ENCODE measurements at places on chromosomes 13 and 19.

GRCh38 chr19:5951338-5951861, 26.5 kb downstream of the RANBP3 start:
- DNase-seq, result no peak

DNA sequence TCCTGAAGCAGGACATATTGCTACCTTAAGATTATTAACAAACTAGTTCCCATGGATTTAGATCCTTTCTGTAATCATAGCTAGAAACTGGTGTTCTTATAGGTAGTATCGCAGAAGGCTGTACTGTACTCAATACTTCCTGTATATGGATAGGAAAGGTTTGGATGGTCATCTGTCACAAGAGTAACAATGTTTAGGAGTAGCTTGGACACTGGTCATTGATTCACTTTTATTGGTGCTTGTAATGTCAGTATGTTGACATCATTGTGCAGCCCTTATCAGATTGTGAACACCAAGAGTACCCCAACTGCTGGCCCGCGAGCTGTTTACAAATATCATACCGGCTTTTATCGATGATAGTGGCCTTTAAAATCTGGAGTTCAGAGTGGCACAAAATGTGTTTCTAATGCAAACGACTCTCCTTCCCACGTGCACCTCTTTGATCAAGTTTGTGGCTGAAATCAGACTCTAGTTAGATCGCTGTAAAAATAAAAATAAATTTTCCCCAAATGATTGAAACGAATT, 605 bp upstream of the CDK8 start:
- DNase-seq, result no peak

DNA sequence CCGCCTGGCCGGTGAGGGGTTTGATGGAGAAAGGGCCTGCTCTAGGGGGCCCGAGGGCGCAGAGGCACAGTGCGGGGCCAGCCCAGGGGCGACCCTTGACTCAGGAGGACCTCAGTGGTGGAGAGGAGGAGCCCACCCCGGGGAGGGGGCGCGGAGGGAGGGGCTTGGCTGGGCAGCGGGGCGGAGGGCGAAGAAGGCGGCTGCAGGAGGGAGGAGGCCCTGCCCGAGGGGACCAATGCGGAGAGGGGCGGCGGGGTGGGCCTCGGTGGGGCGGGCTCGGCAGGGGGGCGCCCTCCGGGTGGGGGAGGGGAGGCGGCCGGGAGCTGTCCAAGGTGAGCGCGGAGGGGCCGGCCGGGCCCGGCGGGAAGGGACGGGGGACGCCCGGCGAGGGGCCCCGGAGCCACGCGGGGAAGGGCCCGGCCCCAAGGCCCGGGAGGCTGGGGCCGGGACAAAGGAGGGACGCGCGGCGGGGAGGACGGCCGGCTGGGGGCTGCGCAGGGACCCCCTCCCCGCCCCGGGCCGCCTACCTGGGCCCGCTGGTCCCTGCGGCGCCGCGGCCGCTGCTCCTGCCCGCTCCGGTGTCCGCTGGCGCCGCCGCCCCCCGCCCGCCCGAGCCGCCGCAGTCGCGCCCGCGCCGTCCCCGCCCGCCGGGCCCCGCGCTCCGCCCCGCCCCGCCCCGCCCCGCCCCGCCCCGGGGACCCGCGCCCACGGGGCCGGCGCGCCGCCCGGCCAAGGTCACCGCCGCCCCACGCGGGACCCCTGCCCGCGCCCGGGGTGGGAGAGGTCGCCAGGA, at the start of gene DIRAS1:
DIRAS1 (minus strand) TSS at position 596 of the 793 bp plus-strand sequence. CDS start 3,566 bp downstream, outside the sequence.
- no peak for DNase-seq

- no peak for DNase-seq
These were observed 30.5 kb downstream of the NKPD1 start for GRCh38 chr19:45130236-45130635.

DNA sequence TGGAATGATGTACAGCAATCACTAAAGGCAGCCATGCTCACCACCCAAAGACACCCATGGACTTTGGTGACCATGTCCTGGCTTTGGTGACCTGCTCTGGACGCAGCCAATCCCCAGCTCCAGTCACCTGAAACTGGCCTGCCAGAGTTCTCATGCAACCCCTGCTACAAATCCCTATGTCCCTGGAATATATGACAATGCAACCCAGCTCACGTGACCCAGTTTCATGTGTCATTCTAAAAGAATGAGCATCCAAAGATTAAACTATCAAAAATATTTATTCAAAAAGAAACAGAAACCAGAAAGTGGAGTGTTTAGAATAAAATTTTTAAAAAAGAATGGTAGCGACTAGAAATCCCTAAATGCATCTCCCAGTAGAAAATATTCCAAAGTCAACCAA, 203.3 kb upstream of the IRS2 start:
- no peak for DNase-seq

- DNase-seq, result no peak
These were observed 145.1 kb upstream of the ZNF536 start for GRCh38 chr19:30227012-30227621.

GRCh38 chr13:29474991-29475390, 120.5 kb downstream of the SLC7A1 start:
- DNase-seq, result no peak

DNA sequence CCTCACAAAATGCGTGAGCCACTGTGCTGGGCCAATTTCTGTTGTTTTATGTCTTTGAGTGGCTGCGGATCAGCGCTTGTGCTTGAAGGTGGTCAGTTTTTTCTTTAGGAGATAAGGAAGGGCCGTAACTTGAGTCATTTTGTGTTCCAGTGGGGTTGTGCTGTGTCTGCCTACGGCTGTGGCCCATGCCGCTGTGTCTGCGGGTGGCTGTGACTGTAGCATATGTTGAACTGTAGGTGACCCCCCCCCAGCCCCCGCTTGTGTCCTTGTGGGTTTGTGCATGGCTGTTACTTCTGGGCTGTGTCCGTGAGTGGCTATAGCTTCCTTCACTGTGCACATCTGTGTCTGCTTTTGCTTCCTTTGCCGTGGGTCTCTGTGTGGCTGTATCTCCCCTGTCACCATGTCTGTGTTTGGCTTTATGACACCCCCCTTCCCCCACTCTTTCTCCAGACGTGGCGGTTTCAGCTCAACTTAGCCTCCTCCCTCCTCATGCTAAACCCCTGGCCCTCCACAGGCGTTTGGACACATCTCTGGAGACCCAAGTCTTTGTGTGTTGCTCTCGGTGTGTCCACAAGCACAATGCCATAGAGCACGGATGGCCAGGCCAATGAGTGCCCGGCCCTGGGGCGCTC, 675 bp downstream of the PPP1R14A start:
- no peak for DNase-seq

- DNase-seq, result no peak
These were observed 42.9 kb downstream of the CAB39L start for GRCh38 chr13:49400755-49401659.

GRCh38 chr13:23352161-23352560, 81.3 kb downstream of the SACS start:
- no peak for DNase-seq

GRCh38 chr19:10419646-10420443, 493 bp upstream of the PDE4A start:
- peak; percentile 93 for DNase-seq

DNA sequence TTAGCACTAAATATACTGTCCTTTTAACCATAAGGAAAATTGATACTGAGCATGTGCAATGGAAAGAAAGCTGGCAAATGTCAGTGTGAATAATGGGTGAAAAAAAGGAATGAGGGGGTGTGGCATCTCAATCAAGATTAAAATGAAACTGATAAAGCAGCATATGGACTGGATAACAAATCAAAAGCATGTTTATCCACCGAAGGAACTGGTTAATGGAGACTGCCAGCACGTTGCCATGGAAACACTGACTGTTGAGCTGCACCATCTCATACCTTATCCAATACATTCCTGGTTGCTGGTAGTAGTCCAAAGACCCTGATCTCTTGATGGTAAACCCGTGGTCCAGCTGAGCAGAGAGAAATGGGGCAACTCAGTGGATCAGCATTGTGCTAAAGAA, 311.4 kb upstream of the MAB21L1 start:
- DNase-seq, result no peak

DNA sequence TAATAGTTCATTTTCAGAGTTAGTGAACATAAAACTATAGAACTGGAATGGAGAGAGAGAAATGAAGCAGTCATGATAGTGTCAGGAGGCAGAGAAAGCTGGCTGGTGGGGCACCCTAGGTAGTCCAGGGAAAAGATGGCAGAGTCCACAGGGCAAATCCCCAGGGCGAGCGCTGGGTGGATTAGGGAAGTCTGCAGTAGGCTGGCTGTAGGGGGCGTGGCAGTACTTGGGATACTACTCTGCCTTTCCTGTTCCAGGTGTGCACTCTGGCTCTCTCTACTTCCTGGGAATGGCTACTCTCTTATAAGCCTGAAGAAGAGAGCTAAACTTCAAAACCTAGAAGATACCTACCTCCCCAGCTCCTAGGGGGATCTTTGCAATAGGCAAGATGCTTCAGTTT, 232.9 kb upstream of the SLC10A2 start:
- no peak for DNase-seq

DNA sequence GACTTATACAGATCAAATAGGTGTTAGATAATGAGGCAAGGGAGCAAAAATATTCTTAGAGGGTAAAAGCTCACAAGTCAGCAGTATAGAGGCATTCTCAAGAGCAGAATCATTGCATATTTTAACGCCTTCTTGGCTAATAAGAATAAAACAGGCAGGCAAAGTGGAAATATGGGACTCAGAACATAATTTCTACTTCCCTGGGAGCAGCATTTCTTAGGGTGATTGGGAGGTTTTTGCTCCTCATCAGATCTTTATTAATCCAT, 39.6 kb downstream of the LHFPL6 start:
- DNase-seq, result no peak

GRCh38 chr19:1922803-1923202, 17.6 kb downstream of the ADAT3 start:
- no peak for DNase-seq

DNA sequence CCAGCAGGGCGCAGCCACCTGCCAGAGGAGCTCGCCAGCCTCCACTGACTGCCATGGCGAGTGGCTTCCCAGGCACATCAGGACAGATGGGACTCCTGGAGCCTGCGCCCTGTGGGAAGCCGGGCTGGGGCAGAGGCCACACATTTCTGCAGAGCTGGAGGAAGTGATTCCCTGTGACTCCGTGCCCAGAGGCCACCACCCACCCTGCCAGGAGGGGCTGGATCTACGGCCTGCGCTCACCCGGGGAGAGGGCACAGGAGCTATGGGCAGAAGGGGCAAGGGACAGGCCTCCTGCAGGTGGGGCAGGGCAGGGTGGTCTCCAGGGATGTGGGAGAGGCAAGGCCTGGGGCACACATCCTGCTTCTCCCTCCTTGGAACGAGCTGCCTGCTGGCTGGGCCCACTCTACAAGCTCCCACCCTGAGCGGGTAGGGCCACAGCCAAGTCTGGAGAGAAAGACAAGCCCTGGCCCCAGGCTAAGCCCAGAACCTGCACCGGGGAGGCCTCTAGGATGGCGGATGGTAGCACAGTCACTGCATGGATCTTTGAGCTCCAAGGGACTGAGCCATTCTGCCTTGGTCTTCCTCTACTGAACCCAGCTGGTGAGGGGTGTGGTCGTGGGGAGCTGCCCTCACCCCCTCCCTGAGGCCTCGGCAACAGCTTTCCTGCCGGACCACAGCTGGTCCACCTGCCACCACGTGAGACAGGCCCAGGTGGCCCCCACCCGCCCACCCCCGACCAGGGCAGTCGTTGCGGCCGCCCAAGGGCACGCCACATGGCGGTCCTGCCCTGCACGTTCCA, 40.6 kb downstream of the CEBPG start:
- DNase-seq, result no peak

- no peak for DNase-seq
These were observed 227.0 kb upstream of the RFC3 start for GRCh38 chr13:33590936-33591335.

DNA sequence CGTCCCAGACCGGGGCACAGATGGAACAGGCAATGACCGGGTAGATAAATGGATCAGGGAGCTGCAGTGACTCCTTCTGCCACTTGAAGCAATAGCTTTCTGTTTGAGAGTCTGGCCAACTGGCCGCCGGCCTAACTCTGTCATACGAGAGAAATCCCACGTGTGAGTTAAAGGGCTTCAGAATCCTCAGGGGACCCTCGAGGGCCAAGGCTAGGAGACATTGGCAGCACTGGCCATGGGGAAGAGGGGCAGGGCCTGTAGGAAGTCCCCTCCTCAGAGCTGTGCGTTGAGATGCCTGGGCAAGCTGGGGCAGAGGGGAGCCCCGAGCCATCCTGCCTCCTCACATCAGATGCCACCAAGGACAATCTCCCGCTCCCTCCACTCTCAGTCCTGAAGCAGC, 51.6 kb downstream of the KLF2 start:
- DNase-seq, result no peak

DNA sequence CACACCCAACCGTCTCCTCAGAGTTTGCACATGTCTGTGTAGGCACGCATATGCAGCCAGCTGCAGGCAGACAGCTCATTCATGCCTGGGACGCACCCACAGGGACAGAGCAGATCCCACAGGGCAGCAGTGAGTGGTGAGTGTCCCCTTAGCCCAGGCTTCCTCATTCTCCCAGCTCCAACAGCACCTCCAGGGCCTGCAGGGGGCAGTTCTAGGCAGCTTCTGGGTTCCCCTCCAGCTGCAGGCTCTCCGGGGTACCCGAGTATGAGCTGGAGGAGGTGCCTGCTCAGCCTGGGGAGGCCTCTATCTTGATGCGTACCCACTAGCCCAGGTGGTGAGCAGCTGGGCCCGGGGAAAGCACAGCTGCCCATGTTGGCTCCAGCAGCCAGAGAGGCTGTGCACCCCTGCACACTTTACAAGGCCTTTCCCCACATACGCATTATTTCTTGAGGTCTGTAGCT, 1.3 kb upstream of the SHANK1 start:
- DNase-seq, result no peak

DNA sequence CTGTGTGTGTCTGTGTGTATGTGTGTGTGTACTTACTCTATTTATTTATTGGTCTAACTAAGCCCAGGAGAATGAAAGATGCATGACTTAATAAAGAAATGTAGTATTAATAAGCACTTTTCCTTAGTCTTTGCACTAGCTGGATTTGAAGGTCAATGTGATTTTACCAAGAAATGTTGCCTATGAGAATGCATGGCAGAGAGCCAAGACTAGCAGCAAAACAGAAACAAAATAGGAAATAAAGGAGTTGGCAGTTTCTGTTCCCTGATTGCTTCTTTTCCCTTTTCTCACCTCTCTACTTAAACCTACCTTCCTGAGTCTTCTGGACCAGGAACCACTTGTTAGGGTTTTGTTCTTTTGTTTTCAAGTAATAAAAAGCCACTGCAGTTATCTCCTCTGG, 286.1 kb downstream of the KCTD12 start:
- DNase-seq, result no peak
